ENCODE measurements at places on chromosomes 16 and 17. TPM values are rescaled to one million over a fixed set of nuclear protein-coding genes. Genes with fewer than 3 reads are reported as not detected.

CDK3 gene
- polyA plus RNA-seq: 7.8 TPM

ZMYND15 gene
- 0.21 TPM for polyA plus RNA-seq

TBC1D26 gene
- 0.84 TPM for polyA plus RNA-seq

HSDL1 gene
- polyA plus RNA-seq: 16.6 TPM

SRCAP gene
- polyA plus RNA-seq: 14.1 TPM

NEUROD2 gene
- not detected for polyA plus RNA-seq

CCL5 gene
- polyA plus RNA-seq: not detected

ELMO3 gene
- polyA plus RNA-seq: 4.5 TPM

P2RX5 gene
- polyA plus RNA-seq: 7.4 TPM

TPSG1 gene
- polyA plus RNA-seq: 0.56 TPM

RNF227 gene
- polyA plus RNA-seq: 0.35 TPM

SPIRE2 gene
- polyA plus RNA-seq: 5.0 TPM

RPH3AL gene
- 3.5 TPM for polyA plus RNA-seq

TTYH2 gene
- polyA plus RNA-seq: 1.4 TPM

LRRC75A gene
- polyA plus RNA-seq: 5.2 TPM

FBXW10 gene
- not detected for polyA plus RNA-seq

CTRB2 gene
- polyA plus RNA-seq: not detected

CFAP52 gene
- polyA plus RNA-seq: not detected

KRTAP4-1 gene
- not detected for polyA plus RNA-seq

XAF1 gene
- not detected for polyA plus RNA-seq

SPSB3 gene
- 27.1 TPM for polyA plus RNA-seq

HS3ST2 gene
- 2.1 TPM for polyA plus RNA-seq

OR1A1 gene
- polyA plus RNA-seq: not detected

PYY gene
- polyA plus RNA-seq: 8.5 TPM

ZNF263 gene
- polyA plus RNA-seq: 9.7 TPM

PPP1R27 gene
- polyA plus RNA-seq: 0.40 TPM

PRAC2 gene
- polyA plus RNA-seq: not detected

SYT17 gene
- polyA plus RNA-seq: 5.3 TPM

CA7 gene
- polyA plus RNA-seq: 2.1 TPM

CNTNAP4 gene
- polyA plus RNA-seq: not detected

IQCK gene
- 5.8 TPM for polyA plus RNA-seq

DBF4B gene
- polyA plus RNA-seq: 9.9 TPM

CTF1 gene
- 0.24 TPM for polyA plus RNA-seq

C1QTNF1 gene
- polyA plus RNA-seq: 1.1 TPM

OR3A3 gene
- polyA plus RNA-seq: not detected

DNAAF8 gene
- not detected for polyA plus RNA-seq

CTRB1 gene
- polyA plus RNA-seq: not detected

PRSS53 gene
- polyA plus RNA-seq: 0.36 TPM
